Activated CD4-positive, CD25-positive, alpha-beta regulatory T cell treated with anti-CD3 and anti-CD28 coated beads, Interleukin-2, amount 50 U/mL, for 72 hours (primary cell): ENCODE measurements at places on chromosomes 1 and 21.

DNA sequence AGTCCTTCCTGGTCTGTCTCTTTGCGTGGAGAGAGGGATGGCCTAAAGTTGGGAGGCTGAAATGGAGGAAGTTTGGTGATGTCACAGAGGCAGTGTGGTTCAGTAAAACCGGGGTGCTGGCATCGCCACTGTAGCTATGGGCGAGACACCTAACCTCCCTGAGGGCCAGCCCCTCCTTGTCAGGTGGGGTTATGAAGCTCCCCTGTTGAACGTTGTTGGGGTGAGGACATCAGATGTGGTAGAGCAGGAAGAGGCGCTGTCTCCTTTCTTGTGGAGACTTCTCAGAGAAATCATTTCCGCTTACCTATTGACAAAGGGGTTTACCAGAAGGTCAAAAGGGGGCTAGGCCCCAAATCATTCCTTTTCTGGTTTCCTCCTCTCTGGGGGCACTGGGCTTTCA is 294.7 kb downstream of the SIPA1L2 start:
- no peak for DNase-seq

DNA sequence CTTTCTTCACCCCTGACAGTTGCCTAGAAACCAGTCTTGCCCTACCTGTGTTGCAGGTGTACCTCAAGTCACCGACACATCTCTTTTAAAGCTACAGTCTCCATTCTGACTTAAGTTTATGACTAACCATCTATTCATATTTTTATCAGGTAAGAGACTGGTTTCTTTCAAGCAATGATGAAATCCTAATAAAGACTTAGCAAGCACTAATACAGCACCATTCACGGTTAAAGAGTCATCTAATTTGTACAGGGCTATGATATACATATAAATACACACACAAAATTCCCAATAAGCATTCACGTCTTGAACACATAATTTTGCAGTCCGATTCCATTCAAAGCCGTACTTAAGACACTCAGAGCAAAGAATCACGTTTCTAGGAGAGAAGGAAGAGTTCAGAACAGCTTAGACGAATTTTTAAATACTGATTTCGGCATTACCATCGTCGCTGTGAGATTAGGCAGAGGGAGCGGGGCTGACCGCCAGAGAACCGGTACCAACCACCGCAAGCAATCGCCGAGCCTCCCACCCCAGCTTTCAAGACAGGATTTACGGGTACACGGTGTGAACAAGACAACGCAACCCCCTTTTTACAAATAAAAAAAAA is 943 bp downstream of the ERRFI1 start:
- no peak for DNase-seq

DNA sequence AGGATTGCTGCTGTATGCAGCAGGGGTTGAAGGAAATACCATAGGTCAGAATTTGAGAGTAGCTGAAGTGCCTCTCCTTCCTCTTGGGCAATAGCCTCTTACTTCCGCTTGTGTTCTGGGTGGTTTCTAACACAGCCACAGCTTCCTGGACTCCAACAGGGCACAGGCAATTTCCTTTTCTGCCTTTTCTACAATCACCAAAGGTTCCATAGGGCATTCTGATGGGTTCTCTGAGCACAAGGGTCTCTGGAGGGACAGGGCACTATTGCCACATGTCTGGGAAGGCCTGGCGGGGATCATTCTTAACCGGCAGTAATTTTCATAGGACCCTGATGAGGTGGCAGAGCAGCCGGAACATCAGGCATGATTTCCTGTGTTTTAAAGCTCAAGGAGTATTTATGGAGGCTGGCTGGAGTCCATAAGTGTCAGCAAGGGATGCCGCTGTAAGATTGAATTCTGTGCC is 5.5 kb upstream of the AGTRAP start:
- DNase-seq = no peak

GRCh38 chr1:161119092-161119903 is 1.4 kb downstream of the NIT1 start:
- DNase-seq = no peak

DNA sequence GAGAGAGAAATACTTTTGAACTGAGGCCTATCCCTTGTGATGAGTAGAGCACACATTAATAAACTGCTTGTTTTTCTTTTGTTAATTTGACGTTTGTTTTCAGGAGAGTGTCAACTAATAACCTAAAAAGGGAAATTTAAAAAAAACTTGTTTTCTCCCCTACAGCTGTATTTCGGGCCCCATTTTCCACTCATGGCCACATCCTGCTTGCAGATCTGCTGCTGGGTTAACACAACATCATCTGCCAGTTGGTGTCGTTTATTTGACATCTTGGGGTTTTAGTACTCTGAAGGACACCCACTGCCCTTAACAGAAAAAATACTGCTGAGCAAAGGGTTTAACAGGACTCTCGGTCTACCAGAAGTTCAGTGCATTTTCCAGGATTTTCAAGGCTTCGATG is 848 bp upstream of the PYHIN1 start:
- DNase-seq = no peak

DNA sequence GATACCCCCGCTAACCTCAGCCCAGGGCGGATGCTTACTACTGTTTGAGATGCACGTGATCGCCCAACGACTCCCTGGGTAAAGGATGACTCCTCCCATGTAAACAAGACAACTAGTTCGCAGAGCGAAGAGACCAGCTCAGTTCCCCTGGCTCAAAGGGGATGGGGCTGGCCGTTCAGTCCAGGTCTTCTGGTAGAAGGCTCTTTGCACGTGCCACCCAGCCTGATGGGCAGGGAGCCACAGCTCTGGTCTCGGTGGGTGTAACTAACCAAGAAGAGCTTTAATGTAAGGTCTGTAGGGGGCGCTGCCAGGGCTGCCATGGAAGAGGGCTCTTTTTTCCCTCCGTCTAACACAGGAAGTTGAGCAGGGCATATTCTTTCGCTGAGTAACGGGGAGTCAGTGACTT is 49.4 kb upstream of the PARP1 start:
- peak; percentile 57 for DNase-seq
